GM04504 (cell line): ENCODE measurements at places on chromosomes 7 and 10.

- no peak for DNase-seq
These were observed 169.1 kb downstream of the DIP2C start for GRCh38 chr10:520402-520787.

DNA sequence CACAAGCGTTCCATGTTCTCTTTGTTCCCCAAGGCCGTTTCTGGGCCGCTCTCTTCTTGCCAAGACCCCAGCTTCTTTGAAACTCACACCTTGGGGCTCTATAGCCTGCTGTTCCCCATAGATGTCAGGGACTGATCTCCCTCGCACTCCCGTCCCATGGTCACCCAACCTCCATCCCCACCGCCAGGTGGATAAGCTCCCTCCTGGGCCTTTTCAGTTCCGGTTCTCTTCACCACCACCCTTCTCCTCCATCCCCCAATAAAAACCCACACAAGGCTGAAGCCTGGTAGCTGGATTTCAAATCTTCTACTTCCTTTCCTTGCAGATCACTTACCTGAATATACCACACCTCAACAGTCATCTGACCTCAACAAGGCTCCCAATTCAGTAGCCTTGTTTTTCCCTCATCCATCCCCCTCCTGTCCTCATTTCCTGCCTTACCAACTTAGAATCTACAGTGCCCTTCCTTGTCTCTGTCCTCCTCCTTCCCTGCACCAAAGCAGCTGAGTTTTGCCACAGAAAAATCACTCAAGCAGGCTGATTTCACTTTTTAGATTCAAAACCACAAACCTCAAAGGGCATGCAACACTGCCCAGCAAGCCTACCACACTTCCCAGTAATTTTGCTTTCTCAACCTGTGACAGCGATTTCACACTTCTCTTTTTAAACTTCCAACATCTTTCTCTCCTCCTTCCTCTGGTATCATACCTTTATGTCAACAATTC is 7.7 kb downstream of the SLC37A3 start:
- DNase-seq = no peak

GRCh38 chr7:25846722-25847121 is 305.3 kb upstream of the NFE2L3 start:
- DNase-seq = no peak

DNA sequence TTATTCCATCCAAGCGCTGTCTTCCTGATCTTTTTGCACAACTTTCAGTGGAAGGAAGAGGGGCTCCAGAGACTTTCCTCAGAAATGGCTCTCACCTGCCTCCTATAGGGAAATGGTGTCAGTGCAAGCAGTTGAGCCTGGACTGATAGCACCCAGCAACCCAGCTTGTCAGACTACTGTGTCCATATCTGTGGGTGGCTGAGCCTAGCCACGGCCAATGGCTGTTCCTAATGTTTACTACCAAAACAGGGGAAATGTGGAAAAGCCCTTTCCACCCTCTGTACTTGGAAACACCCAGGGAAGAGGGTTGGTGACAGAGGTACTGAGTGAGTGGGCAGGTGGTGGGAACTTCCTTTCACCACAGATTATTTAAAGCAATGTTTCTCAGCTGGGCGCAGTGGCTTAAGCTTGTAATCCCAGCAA is 4.3 kb upstream of the YKT6 start:
- no peak for DNase-seq

GRCh38 chr7:63073286-63073685 is 925.4 kb upstream of the ZNF722 start:
- no peak for DNase-seq

DNA sequence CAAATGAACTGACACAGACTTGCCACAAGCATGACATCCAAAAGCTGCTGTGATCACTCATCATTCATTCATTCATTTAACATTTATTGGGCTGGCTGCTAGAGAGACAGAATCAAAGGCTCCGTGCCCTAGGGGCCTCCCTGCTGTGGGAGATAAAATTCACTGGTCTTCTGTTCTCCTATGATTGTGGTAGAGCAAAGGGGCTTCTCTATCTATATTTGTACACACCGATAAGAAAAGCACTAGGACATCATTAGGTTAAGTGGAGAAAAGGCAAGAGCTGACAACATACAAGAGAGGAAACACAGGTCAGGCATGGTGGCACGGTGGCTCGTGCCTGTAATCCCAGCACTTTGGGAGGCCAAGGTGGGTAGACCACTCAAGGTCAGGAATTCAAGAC is 847.0 kb downstream of the TYW1 start:
- no peak for DNase-seq

DNA sequence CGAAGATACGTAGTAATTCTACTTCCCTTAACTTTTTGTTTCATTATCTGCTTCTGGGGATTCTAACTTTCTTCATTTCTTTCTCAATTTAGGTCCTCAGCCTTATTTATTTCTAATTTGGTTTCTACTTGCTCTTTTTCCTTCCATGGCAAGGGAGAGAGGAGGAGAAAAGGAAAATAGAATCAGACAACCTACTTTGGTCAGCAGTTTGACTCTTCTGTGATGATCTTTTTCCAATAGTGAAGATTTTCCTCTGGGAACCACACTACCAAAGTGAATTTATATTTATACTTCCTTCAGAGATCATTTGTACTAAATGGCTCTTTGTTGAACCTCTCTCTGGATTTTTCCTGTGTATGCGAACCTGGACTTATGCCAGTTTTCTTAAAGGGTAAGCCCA is 90.2 kb downstream of the TMEM26 start:
- no peak for DNase-seq

- DNase-seq = no peak
These were observed 83.4 kb downstream of the TMEM178B start for GRCh38 chr7:141157138-141157765.

DNA sequence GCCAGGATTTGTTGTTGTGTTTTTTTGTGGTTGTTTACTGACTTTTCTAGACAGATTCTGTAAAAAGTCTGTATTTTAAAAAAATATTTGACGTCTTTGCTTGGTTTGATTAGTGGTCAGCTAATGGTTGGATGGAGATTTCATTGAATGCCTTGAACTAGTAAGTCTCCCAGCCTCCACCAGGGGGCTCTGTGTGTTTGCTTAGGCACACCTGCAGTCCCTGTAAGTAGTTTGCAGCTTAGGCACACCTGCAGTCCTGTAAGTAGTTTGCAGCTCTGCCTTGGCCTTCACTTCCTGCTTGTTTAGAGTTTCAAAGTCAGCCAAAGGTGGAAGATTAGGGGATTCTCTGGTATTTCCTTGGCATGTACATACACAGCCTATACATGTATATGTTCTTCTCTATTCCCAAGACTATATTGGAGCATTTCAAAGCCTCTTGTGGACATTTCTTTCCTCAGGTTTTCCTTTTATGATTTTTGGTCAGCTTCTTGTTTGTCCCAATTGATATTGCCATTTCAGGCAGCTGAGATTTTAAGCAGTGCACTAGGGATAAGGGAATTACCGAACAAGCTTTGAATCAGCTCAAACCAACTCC is 101.6 kb downstream of the CCSER2 start:
- no peak for DNase-seq

- no peak for DNase-seq
These were observed 30.6 kb upstream of the WDFY4 start for GRCh38 chr10:48653944-48654698.

DNA sequence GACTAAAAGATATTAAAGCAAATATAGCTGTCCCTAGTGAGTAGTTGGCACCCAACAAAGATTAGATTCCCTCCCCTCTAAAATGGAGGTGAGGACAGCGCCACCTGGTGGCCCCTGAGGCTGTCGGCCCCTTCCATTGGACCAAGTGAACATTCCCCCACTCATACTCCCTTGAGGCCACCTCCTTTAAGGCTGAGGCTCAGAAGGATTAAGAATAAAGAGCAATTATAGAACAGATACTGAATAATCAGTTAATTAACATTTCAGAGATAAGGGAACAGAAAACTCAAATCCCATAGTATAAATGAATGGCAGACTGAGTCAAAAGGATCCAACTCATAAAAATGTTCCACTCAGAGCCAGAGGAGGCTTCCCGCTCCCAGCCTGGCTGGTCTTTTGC is 130.4 kb upstream of the GHITM start:
- no peak for DNase-seq

DNA sequence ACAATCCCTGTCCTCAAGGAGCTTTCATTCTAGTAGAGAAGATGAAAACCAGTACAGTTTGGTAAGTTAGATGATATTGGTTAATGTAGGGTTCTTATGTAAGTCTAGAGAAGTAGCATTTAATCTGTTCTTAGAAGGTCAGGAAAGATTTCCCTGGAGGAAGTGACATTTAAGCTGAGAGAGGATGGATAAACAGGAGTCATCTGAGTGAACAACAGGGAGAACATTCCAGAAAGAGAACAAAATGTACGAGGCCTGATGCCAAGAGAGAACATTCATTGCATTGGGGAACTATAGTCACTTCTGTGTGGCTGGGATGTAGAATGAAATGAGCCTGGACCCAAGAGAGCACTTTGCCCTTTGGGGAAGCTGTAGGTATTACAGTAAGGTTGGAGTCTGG is 88.0 kb downstream of the CFTR start:
- no peak for DNase-seq

GRCh38 chr10:122997864-122998263 is 10.7 kb downstream of the IKZF5 start:
- no peak for DNase-seq

DNA sequence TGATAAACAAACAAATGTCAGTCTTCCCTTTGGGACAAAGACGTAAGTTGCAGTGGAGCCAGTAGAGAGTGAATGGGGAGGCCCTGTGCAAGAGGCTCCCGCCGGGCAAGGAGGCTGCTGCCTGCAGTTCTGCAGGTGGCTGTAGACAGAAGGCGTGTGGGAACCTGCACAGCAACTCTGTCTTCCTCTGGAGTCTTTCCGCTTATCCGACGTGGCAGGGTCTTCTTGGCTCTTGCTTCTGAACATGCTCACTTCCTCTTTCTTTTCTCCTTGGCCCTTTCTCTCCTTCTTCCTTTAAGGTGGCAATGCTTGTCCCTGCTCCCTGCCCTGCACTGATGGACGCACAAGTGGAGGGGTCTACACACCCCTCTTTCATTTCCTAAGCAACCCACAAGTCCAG is 122.5 kb downstream of the HIPK2 start:
- no peak for DNase-seq

GRCh38 chr7:137020351-137020750 is 151.9 kb downstream of the CHRM2 start:
- DNase-seq = no peak

GRCh38 chr10:68047122-68047521 is 28.0 kb downstream of the HERC4 start:
- DNase-seq = no peak

- no peak for DNase-seq
These were observed 52.8 kb downstream of the NAMPT start for GRCh38 chr7:106231856-106232490.

- no peak for DNase-seq
These were observed 5.4 kb upstream of the PRF1 start for GRCh38 chr10:70607936-70608335.

DNA sequence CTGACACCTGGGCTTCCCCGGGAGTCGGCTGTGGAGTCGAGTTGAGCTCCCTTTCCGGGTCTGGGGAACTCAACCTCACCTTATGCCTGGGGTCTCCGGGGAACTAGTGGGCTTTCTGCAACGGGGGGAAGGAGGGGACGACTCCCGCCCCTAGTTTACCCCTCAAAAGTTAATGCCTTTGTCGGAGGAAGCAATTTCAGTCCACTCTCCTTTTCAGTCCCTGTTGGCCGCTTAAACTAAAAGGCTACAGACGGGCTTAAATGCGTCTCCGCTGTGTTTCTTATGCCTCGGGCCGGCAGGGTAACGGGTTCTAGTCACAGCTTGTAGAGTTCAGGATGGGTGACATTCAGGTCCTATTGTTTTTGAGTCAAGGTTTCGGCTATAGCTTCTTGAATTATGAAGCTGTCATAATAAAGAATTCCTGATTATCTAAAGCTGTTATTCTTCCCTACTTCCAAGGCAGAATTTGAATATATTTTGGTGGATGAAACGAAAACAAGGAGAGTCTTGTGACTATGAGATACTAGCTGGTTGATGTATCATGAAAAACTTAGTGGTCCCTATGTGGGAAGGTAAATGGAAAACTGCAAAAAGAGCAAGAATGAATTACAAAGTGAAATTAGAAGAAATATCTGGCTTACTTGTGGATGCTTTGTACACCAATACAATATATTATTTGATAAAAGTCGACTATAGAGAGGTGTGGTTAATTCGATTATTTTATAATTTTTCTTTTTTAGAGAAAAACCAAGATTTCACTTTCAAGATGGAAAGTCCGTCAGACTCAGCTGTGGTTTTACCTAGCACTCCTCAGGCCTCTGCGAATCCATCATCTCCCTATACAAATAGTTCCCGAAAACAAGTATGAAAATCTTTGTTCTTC is 495 bp downstream of the SFR1 start:
- no peak for DNase-seq

- no peak for DNase-seq
These were observed 45.2 kb upstream of the SEMA3D start for GRCh38 chr7:85232068-85232467.

- no peak for DNase-seq
These were observed 75.3 kb upstream of the CC2D2B start for GRCh38 chr10:95832216-95833041.

DNA sequence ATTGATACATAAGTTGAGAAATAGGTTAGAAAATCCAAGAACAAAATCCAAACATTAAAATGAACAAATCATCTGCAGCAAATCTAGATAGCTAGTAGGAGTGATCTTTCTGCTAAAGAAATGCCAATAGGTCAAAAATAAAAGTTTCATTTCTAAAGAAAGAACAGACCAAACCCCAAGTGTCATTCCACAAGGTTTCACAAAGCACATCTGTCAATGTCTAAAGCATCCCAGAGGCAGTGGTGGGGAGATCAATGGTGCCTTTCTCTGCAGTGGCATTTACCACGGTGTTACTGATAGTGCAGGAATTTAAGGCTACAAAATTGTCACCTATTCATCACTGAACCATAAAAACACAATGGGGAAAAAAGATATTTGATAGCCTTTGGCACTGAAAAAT is 147.9 kb downstream of the PARD3 start:
- no peak for DNase-seq

- DNase-seq = no peak
These were observed 22.9 kb downstream of the BTBD16 start for GRCh38 chr10:122293961-122294380.
